ENCODE measurements at places on chromosomes 2 and 18.

GRCh38 chr2:141560723-141561122 is 570.1 kb downstream of the LRP1B start:
- DNase-seq: no peak

- no peak for DNase-seq
Observed at GRCh38 chr18:1914489-1914888, 656.8 kb downstream of the METTL4 start.

DNA sequence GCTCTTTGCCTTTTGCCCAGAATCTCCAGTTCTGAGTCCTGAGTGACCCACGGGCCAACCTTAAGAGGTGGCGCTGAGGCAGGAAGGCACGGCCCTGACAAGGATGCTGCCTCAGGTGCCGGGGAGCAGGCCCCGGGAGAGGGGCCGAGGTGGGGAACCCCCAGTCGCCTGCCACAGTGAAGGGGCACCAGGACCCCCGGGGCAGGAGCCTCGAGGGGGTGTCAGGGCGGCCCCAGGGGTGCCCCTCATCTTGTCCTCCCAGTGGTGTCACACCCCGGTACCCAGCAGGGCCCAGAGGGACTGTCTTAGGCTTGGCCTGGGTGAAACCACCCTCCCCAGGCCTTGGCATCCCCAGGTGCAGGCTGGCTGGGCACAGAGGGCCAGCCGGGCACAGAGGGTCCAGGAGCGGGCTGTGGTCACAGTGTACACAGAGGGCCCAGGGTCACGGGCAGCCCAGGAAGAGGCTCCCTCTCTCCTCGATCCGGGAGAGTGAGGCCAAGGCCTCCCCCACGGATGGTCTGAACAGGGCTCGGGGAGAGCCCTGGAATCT is 1.0 kb downstream of the PDCD1 start:
- DNase-seq: no peak

DNA sequence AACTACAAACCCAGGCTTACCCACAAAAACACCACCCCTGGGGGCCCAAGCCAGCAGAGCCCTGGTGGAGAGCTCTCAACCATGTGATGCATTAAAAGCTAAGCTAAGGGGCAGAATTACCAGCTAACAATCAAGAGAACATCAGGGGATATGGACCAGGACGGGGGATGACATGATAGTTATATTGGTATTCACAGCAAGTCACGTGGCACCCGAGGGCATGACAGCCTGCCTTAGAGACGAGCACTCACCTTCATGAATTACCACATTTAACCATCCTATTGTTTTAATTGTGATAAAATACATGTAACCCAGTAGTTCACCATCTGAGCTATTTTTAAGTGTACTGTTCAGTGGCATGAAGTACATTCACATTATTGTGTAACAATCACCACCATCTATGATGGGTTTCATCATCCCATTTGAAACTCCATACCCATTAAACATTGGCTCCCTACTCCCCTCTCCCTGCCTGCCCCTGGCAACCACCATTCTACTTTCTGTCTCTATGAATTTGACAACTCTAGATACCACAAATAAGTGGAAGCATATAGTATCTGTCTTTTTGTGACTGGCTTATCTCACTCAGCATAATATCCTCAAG is 245.6 kb downstream of the ANAPC1 start:
- DNase-seq: no peak

DNA sequence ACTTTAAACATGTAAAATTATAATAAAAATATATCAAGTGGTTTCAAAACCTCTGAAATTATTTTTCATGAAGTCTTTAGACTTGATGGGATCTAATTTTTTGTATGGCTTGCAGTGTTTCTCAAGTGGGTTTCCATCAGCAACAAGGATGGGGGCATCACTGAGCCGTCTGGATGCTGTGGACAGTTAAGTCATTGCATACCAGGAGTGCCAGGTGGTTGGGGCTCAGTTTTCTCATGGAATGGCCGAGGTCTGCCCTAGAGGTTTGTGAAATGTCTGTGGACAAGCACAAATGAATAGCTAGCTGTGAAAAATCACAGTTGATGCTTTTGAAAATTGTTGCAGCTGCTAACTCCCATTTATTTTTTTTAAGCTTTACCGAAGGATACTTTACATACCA is 1.7 kb downstream of the PRELID3A start:
- DNase-seq: no peak

- peak; percentile 64 for DNase-seq
Observed at GRCh38 chr2:29463181-29463900, 348.1 kb downstream of the CLIP4 start.

- DNase-seq: no peak
Observed at GRCh38 chr2:114543236-114543766, 100.9 kb downstream of the DPP10 start.

GRCh38 chr2:6392966-6393365 is 472.7 kb downstream of the CMPK2 start:
- DNase-seq: no peak

DNA sequence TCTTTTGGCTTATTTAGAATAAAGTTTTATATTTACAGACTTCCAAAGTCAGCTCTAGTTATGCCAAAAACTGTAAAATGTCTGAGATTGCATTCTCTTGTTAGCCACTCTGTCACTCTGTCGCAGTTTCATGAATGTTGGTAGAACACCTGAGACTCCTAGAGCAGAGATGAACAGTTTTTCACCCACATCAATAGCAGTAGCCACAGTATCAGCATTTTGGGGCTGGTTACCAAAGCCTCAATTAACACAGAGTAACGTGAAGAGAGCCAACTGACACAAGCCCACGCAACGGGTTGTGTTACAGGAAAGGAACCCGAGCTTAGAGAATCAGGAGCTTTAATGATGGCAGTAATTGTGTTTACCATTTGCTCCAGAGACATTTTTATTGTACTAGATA is 443.0 kb upstream of the SLC39A10 start:
- no peak for DNase-seq

- DNase-seq: no peak
Observed at GRCh38 chr2:23121968-23122648, 262.9 kb upstream of the KLHL29 start.

DNA sequence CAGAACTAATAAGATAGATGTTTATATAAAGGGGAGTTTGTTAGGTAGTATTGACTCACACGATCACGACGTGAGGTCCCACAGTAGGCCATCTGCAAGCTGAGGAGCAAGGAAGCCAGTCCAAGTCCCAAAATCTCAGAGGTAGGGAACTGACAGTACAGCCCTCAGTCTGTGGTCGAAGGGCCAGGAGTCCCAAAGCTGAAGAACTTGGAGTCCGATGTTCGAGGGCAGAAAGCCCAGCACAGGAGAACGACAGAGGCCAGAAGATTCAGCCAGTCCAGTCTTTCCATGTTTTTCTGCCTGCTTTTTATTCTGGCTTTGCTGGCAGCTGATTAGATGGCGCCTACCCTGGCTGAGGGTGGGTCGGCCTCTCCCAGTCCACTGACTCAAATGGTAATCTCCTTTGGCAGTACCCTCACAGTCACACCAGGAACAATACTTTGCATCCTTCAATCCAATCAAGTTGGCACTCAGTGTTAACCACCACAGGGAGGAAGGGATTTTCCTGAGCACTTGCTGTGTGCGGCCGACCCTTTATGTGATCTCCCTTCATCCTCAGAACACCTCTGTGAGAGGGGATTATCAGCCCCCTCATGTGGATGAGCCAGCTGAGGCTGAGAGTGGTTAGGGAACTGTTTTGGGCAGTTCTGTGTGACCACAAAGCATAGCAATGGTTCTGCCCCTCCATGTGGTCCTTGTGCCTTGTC is 78.3 kb downstream of the RNF144A start:
- no peak for DNase-seq

GRCh38 chr18:48884771-48885170 is 66.0 kb downstream of the SMAD7 start:
- DNase-seq: no peak

GRCh38 chr2:141703501-141703900 is 427.3 kb downstream of the LRP1B start:
- DNase-seq: no peak

DNA sequence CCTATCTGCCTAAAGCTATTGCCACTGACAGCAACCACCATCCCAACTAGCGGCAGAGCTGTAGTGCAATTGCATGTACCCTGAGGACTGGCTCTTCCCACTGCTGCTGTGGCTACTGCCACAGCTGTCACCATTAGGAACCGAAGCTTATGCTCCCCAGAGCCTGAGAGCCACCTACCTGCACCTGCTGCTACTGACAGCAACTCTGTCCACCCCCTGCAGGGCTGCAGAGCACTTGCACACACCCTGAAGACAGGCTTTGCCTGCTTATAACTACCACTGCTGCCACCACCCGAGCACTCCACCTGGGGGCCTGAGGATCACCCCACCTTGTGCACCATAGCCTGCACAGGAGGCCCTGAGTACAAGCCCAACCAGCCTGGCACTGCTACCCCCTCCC is 217.6 kb upstream of the FOSL2 start:
- no peak for DNase-seq

DNA sequence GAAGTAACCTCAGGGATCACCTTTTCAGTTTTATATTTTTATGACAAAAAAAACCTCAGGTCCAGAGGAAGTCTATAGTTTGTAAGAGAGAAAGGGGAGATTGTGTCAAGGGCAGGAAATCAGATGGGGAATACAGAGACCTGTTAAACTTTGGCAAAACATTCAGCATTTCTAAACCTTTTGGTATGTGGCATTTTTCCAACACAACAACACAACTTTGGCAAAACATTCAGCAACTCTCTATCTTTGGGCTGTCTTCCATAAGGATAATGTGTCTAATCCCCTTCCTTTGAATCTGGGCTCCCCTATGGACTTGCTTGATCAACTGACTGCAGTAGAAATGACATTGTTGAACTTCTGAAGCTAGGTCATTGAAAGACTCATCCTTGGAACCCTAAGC is 220.6 kb upstream of the CCDC68 start:
- no peak for DNase-seq

GRCh38 chr18:46275370-46275769 is 171.2 kb downstream of the HAUS1 start:
- DNase-seq: no peak

DNA sequence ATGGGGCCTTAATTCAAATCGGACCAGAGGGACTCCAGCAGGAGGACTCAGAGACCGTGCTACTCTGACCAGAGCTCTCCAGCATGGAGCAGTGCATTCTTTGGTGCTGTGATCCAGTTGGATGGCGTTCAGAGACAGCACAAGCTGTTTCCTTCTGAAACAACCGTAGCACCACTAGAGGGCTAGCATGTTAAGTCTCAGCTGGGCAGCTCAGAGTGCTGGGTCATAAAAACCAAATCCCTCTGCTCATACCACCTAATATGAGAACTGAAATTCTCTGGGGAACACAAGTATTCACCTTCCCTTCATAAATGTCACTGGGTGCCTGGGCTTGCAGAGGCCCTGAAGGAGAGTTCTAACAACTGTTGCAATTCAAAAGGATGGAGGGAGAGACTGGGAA is 97.7 kb upstream of the TFCP2L1 start:
- DNase-seq: no peak

Measured in DMS79 (cell line).